Panc1 (cell line): ENCODE measurements at places on chromosomes 2 and 18. TPM values are rescaled to one million over a fixed set of nuclear protein-coding genes. Genes with fewer than 3 reads are reported as not detected.

The PXDN gene
- total RNA-seq = 2.5 TPM

DNA sequence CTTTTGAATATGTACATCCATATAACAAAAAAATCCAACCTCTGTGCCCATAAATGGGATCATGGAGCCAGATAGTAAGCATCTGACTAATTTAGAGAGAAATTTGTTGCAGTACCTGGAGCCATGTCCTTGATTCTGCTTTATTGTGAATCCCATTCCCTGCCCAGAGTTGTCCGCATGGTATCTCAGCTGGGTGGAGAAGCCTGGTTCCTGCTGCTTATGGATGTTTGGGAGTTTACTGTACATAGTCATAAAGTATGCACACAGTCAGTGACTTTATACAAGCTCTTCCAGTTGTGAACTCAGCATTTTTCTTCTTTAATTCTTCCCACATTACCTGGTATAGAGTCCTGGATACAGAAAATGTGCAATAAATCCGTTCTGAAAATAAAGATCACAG, 346.0 kb downstream of the FIGN start:
- H3K27ac ChIP-seq = no peak overlapping the region
- no peaks in the 10 kb centered on the region for H3K27me3 ChIP-seq
- no peaks in the 10 kb centered on the region for H3K36me3 ChIP-seq
- no peak overlapping the region for H3K4me3 ChIP-seq
- H3K4me1 ChIP-seq = no peaks in the 10 kb centered on the region

DNA sequence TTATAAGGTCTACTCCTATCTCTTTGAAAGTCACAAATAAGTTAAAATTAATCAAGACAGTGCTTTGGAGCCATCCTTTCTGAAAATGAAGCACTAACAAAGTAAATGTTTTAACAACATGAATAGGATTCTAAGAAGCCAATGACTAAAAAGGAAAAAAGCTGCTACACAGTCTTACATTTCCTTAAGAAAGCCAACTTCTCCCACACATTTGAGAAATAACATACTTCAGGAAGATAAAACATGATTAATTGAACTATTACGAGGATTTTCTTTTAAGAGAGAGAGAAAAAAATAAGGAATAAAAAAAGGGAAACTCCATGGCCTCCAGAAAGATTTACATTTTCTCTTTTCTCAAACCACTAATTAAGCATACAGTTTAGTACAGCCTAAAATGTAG, 113.1 kb downstream of the GCA start:
- H3K27me3 ChIP-seq = no peaks in the 10 kb centered on the region
- no peak overlapping the region for H3K27ac ChIP-seq
- H3K4me3 ChIP-seq = no peak overlapping the region
- H3K36me3 ChIP-seq = no peaks in the 10 kb centered on the region
- no peak for DNase-seq

GRCh38 chr2:54099829-54100585, 15.4 kb upstream of the ACYP2 start:
- H3K4me1 ChIP-seq = no peaks in the 10 kb centered on the region
- no peak overlapping the region for H3K27ac ChIP-seq
- no peak overlapping the region for H3K4me3 ChIP-seq
- H3K36me3 ChIP-seq = no peaks in the 10 kb centered on the region

- H3K27me3 ChIP-seq = no peaks in the 10 kb centered on the region
- H3K36me3 ChIP-seq = no peaks in the 10 kb centered on the region
- no peaks in the 10 kb centered on the region for H3K4me1 ChIP-seq
- no peak overlapping the region for H3K27ac ChIP-seq
These were observed 180.4 kb downstream of the MBD5 start for GRCh38 chr2:148201075-148202004.

GRCh38 chr2:176687342-176687741, 418.1 kb downstream of the MTX2 start:
- no peak overlapping the region for H3K4me3 ChIP-seq
- no peak for DNase-seq
- peaks cover 3% of the 10 kb centered on the region for H3K27me3 ChIP-seq
- no peak overlapping the region for H3K27ac ChIP-seq
- H3K36me3 ChIP-seq = no peaks in the 10 kb centered on the region
- no peaks in the 10 kb centered on the region for H3K4me1 ChIP-seq
